ENCODE measurements at places on chromosomes 16 and 17.

- no peak for DNase-seq
Observed at GRCh38 chr17:45757431-45758218, 26.5 kb upstream of the CRHR1 start.

GRCh38 chr16:12545297-12545610 is 258.4 kb downstream of the CPPED1 start:
- DNase-seq = no peak

- no peak for DNase-seq
Observed at GRCh38 chr16:23712976-23713375, at the start of gene ERN2. TSS of gene ERN2 (minus strand) at chr16:23713222. CDS start at chr16:23713187, 35 bp downstream.

- DNase-seq = no peak
Observed at GRCh38 chr17:44637066-44637465, 19.2 kb upstream of the MEIOC start.

DNA sequence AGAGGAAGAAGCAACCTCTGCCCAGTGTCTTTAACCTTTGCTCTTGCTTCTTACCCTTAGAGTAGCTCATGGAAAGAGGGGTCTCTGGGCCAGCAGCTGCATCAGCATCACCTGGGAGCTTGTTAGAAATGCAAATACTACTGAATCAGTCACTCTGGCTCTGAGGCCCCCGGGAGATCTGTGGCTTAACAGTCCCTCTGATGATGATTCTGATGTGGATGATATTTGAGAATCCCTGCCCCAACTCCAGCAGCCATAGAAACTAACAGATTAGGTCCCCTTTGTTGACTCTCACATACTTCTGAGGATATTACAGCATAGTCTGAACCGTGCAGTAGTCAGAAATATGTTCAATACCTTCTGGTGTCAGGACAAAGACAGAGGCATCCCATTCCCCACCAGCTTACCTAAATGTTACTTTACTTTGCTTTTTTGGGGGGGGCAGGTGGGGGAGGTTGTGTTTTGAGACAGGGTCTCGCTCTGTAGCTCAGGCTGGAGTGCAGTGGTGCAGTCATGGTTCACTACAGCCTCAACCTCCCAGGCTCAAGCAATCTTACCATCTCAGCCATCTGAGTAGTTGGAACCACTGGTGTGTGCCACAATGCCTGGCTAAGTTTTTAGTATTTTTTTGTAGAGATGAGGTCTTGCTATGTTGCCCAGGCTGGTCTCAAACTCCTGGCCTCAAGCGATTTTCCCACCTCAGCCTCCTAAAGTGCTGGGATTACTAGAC is 220.1 kb downstream of the CCDC182 start:
- DNase-seq = no peak

DNA sequence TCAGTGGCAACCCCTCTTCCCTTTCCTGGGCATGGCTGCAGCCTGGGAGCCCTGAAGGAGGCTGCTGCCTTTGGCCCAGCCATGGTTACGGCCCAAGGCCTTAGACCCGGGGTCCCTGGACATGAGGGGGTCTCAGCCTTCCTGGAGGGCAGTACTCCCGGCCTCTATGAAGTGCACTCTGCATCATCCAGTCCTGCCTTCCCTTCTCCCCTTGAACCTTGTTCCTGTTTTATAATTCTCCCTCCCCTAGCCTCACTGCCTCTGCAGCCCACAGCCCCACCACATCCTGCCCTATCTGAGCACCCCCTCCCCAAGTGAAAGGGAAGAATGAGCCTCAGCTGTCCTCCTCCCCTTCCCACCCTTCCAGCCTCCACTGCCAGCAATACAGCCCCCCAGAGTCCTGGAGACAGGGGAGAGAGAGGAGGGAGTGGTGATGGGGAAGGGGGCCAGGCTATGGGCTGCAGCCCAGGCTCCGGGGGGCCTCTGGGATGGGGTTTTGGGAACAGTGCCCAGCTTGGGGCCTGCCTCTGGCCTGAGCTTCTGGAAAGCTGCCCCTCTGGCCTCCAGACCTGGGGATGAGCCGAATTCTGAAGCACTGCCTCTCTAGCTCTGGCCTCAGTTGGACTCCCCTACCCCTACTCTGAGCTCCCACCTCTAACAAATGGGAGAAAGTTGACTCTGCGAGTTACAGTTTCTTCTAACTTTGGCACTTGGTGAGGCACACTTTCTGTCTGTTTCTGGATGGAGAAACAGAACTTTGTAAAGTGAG is 7.6 kb downstream of the CCR7 start:
- no peak for DNase-seq

- DNase-seq = no peak
Observed at GRCh38 chr17:63993368-63993985, 4.7 kb upstream of the PRR29 start.

DNA sequence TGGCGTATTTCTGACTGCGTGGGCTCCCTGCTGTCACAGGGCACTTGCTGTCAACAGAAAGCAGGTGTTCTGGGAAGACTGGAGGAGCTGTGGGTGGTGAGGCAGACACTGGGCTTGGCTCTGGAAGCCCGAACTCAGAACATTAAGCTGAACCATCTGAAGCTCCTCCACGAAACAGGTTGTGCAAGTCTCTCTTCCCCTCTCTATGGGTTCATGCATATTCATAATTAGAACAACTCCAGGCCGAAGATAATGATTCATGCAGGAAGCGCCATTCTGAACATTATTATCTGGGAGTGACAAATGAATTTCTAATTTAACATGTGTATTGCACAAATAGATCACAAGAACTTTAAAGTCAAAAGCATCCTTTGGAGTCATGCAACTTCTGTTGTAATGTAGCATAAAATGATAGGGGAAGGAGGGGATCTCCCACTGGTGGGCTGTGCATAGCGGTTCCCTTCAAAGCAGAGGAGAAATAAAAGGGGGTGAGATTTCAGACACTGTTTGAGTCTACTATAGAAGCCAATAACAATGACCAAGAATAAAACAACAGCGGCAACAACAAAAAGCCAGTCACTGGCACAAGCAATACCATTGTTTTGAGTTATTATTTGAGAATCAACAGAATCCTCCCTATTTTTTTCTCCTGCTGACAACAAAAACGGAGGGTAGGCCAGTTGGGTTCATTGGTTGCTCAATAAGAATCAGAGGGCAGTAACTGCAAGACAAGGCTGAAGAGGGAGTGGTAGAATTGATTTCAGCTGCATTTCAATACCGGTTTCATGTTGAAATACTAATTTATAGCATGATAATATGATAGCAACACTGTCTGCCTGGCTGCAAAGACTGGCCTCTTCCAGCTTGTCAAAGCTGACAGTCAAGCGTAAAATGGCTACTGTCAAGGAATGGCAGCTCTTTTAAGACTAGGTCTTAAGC is 407.3 kb downstream of the XYLT1 start:
- DNase-seq = no peak

DNA sequence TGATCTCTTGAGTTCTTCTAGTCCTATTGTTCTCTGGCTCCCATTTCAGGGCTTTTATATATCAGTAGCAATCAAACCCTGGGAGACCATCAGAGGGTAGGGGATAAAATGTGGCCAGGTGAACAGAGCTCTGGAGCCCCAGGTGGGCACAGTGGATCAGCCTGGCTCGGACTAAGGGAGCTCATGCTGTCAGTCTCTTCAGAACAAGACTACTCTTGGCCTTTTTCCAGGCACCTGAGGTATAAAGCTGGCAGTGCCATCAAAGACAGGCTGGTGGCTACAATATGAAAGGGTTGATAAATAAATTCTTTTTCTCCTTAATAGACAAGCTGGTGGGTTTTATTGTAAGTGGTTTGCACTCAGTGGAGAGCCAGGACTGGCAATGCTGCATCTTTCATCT is 160.0 kb upstream of the CCL2 start:
- no peak for DNase-seq

GRCh38 chr17:56142325-56142724 is 10.9 kb upstream of the ANKFN1 start:
- no peak for DNase-seq

- DNase-seq = no peak
Observed at GRCh38 chr17:12859520-12859919, 70.2 kb downstream of the ARHGAP44 start.

GRCh38 chr17:5225668-5226457 is 8.8 kb downstream of the SCIMP start:
- no peak for DNase-seq

DNA sequence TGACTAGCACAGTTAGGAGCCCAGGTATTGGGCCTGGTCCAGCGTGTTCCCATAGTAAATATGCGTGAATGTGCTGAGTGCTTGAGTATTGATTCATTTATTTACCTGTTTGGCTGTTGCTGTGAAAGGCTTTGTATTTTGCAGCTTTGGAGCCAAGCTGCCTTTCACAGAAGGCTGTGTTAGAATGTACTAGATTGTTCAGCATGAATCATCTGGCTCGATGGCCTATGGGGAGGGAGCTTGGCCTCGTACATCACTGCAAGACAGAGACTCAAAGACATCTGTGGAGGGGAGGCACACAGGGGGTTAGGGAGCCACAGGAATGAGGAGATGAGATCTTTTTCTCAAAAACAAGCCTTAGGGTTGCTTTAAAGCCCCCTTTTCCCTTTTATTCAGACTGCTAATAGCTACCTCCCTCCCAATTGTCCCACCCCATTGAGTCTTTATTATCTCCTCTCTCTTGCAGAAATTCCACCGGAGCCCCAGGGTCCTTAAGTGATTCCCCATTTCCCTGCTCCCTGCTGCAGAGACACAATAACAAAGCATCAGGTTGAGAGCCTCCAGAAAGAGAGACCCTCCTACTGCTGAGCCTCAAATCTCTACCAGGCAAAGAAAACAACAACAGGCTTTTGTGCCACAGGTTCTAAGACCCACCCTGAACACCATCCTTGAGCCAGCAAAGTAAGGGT is 307.2 kb downstream of the ABCC12 start:
- no peak for DNase-seq

DNA sequence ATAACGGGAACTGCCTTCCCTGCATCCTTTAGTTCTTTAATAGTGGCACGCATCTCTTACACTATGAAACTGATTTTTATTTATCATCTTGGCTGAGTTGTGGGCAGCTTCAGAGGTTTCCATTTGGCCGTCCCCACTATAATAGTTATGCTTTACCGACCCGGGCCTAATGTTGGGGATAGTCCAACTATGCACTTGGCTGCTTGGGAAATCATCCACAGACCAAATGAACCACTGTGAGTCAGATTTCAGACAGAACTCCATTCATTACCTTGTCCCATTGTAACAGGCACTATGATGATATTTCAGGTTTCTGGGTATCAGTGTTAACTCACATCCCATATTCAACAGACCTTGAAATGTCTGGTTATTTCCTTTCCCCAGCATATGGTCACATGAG is 6.1 kb upstream of the SLFN5 start:
- no peak for DNase-seq

GRCh38 chr16:56269811-56270684 is 78.8 kb downstream of the GNAO1 start:
- DNase-seq = no peak

Measured in retina (tissue), 1 donor.